Fibroblast of mammary gland (primary cell): ENCODE measurements at places on chromosomes 5 and 9.

GRCh38 chr9:88990041-88990728 is 1.1 kb upstream of the S1PR3 start:
- DNase-seq: no peak

DNA sequence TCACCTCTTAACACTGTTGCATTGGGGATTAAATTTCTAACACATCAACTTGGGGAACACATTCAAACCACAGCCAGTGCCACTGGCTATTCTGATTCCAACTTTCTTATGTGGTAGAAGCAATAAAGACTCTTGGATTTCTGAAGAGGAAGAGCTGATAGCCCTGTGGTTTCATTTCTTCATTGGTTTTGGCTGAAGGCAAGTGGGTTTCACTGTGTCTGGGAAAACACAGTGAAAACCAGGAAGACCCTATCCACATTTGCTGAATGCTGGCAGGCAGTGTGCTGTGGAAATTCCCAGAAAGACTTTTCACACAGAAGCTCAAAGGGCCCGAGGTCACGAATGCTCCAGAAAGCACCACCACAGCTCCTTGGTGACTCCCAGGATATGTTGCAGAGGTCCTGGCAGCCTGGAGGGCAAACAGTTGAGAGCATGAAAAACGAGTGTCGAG is 67.1 kb downstream of the DAPK1 start:
- no peak for DNase-seq

DNA sequence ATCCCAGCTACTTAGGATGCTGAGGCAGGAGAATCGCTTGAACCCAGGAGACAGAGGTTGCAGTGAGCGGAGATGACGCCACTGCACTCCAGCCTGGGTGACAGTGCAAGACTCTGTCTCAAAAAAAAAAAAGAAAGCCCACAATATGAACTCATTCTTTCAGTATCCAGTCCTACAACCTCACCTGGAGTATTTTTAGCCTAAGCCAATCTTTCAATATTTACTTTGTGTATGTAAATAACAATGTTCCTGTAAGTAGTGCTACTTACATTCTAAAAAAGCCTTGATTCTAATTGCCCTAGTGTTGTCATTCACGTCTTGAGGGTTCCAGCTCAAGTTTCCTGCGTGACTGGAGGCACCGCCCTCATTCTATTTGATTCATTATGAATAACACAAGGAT is 62.0 kb downstream of the BHMT start:
- no peak for DNase-seq

DNA sequence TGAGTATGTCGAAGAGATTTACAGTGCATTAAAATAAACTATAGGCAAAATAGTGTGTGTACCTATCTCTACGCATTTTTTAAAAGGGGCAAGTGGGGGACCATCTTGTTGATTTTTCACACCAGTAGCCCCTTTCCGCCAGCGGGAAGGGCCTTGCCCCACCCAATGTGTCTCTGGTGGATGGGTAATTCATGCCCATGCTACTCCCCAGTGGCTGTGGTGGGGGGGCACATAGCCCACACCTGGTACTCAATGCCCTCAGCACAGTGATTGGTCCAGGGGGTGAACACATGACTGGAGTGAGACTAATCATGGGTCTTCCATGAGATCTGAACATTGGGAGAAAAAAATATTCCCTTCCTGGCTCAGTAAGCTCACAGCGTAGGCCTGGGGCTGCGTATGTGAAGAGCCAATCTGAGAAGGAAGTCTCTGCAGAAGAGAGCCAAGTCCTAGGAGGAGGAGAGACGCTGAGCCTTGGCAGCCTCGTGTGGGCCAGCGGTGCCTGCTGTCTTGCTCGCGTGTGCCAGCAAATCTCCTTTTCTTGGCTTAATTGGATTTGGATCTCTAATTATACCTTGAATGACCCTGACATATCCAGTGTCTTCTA is 103.4 kb downstream of the ADAMTS2 start:
- DNase-seq: no peak

DNA sequence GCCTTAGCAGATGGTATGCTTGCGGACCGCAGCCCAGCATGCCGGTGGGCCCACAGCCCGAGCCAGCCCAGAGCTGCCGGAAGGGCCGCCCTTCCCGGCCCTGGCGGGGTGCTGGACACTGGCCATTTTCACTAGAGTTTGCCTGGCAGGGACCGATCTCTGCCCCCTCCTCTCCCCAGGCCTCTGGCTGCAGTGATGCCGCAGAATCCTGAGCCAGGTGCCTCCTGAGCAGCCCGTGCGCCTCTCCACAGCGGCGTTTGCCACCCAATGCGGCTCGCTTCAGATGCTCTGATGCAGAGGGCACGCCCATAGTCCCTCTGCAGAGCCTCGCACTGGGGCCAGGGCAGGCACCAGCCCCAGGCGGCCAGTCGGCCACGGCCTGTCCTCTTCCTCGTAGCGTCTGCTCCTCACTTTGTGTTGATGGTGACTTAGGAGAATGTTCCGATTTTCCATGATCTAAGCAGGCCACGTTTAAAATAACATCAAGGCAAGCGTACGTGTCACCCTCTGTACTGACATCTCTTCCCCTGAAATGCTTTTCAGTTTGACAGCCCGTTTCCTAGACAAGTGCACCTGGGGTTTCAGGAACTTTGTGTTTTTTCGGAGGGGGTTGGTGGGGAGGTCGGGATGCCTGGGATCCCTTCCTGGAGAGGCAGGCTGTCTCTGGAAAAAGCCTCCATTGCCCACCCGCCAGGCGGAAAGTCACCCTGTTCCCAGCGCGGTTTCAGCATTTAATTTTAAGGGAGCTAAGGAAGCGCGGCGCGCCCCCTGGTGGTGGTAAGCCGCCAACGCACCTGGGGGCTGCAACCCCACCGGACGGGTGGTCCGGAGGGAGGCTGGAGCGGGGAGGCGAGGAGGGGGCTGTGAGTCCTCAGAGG is 29.8 kb upstream of the HMCN2 start:
- peak; percentile 52 for DNase-seq

DNA sequence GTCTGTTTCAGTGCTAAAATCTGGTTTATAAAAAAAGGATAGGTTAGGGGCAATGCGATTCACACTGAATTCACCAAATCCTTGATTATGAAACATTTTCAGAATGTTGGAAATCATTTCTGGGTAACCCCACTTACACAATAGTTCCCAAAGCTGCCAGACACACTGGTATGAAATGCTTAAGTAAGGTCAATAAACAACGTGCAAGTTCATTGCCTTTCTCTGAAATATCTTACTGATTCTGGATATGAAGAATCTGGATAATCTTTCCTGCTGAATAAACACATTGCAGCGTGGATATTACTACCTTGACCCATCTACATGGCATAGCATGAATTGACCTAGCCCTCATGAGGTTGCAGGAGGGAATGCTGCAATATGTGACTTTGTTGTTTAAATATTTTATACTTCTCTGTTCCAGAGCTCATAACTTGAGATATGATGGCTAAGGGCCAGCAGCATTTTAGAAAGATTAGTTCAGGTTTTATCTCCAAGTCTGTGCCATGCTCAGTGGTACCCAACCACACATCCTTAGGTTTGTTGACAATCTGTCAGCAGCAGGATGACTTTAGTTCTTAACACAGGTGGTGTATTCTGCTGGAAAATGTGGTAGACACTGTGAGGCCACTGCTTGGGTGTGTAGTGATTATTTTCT is 121.0 kb downstream of the NREP start:
- DNase-seq: peak; percentile 24

DNA sequence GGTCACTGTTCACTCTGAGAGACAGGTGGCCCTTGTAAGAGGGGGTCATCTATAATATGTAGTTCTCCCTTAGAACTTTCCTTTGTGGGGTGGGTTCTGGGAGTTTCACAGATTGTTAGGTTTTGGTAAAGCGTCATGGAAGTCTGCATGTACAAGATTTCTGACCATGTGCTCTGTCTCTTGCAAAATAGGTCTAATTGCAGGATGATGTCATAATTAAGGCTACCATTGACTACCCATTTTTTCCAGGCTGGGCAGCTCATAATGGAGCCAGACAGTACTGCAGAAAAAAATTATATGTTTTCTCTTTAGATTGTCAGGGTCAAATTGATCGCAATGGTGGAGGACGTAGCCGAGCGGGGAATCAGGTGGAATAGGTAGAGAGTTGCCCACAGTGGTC is 3.7 kb upstream of the GM2A start:
- DNase-seq: peak; percentile 10

- DNase-seq: no peak
Measured at GRCh38 chr5:142601432-142601831, 84.5 kb downstream of the FGF1 start.

GRCh38 chr5:144207875-144208444 is 37.3 kb downstream of the KCTD16 start:
- no peak for DNase-seq
